ENCODE measurements at places on chromosomes 3 and 15.

GRCh38 chr3:174859114-174859735 lies at the start of gene NAALADL2:
Gene NAALADL2 (plus strand): TSS chr3:174859334.
- no peak for DNase-seq

DNA sequence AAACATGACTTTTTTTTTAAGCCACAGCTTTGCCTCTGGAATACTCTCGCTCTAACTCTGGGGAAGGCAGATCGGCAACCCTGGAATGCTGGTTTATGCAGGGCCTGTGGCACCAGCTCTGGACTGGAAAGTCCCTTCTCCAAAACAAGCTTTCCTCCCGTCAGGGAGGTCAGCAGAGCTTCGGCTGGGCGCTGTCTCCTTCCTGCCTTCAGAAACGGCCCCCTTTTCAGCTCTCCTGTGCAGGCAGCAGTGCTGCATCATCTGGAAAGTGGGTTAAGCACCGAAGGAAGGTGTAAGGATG lies 42.7 kb upstream of the SKOR1 start:
- DNase-seq = no peak

GRCh38 chr15:66649235-66649984 lies 52.6 kb upstream of the SMAD6 start:
- DNase-seq = no peak

DNA sequence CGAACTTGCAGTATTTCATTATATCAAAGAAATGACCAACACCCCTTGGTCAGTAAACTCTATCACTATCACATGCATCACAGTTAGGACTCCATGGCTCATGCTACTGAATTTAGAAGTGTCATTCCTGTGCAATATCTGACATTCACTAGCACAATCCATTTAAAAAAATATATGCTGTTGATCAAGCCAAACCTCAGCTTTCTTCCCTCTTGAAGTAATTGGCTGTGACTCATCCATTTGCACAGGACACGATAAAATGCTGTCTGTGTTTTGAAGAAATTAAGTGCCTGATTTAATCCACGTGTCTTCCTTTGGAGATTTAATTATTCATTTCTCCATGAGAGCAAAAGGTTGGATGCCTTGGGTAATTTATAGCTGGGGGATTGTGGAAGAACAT lies 38.9 kb downstream of the CPNE4 start:
- no peak for DNase-seq

DNA sequence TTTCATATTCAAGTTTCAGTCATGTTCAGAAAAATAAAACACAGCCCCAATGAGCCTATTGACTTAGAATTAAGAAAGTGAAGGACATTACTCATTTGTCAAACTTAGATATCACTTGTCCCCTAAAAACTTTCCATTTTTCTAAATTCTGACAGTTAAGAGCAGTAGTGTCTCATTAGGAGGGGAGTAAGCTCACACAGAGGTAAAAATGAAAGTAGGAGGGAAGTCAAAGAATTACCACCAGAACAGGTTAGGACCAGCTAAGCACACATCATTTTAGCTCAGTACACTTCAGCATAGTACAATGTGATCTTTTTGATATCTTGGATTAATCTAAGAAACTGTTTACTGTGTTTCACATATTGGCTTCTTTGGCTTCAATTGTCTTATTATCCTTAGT lies 64.3 kb downstream of the OSTN start:
- no peak for DNase-seq

DNA sequence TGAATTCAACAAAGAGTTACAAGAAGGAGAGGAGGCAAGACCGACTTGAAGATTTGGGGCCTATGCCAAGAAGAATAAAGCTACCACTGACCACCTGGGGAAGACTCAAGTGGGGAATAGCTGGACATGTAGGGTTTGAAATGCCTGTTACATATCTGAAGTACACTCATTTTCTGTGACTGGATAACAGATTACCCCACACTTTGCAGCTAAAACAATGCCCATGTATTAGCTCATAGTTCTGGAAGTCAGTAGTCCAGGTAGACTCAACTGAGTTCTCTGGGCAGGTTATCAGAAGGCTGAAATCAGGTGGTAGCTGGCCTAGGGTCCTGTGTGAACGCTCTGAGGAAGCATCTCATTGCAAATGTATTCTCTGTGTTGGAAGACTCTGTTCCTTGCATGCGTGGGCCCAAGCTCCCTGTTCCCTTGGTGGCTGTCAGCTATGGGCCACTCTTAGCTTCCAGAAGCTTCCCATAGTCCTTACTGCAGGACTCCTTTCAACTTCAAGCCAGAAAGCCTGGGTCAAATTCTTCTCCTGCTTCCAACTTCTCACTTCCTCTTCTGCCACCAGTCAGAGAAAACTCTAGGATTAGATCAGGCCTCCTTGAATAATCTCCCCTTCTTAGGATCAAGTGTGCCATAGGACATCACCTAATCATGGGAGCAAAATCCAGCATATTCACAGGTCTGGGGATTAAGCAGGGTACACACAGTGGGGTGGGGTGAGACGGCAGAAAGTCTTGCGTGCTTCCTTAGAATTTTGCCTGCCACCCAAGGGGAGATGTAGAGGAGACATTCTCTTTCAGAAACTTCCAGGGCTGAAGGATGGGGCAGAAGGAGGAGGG lies 187.8 kb downstream of the SHQ1 start:
- DNase-seq = no peak

- no peak for DNase-seq
These were observed 28.9 kb downstream of the NXPE3 start for GRCh38 chr3:101807888-101808287.

GRCh38 chr15:70264738-70265465 lies 167.2 kb upstream of the TLE3 start:
- DNase-seq = no peak

GRCh38 chr3:145191543-145191942 lies 969.4 kb downstream of the PLOD2 start:
- no peak for DNase-seq

DNA sequence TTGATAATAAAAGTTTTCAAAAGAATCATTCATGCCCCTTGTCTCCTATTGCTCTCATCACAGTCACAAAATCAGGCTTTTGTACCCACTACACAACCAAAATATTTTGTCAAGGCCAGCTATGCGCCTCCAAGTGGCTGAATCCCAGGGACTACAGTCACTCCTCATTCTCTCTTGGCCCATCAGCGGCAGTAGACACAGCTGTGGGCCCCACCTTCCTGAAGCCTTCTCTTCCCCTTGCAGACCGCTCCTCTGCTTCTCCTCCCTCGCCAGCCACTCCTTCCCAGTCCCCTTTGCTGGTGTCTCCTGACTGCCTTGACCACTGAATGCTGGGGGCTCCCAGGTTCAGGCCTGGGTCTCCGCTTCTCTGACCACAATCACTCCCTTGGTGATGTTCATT lies 52.1 kb downstream of the LSM3 start:
- DNase-seq = no peak

DNA sequence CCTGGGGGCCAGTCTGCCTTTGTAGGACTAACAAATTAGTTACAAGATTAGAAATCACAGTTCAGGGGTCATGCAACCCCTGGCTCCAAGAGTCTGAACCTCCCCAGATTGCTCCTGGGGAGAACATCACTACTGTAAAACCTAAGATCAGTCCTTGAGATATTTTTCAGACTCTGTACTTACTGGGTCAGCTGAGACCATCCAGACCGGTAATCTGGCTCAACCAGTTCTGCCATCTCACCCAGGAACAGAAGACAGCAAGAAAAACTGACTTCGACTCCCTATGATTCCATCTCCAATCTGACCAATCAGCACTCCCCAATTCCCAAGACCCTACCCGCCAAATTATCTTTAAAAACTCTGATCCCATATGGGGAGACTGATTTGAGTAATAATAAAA lies 47.5 kb downstream of the NMD3 start:
- DNase-seq = no peak

GRCh38 chr3:136984837-136985236 lies 27.1 kb downstream of the IL20RB start:
- DNase-seq = no peak

- DNase-seq = no peak
These were observed 301.5 kb downstream of the PYDC2 start for GRCh38 chr3:191762323-191762960.

Data from thoracic aorta (tissue), 2 donors.